Activated naive CD4-positive, alpha-beta T cell treated with anti-CD3 and anti-CD28 coated beads, Interleukin-2, amount 50 U/mL, for 16 hours (primary cell): ENCODE measurements at places on chromosomes 1 and 21.

- no peak for DNase-seq
Measured at GRCh38 chr1:15027515-15027986, 126.0 kb upstream of the TMEM51 start.

GRCh38 chr1:240998024-240998423 is 359.0 kb downstream of the RGS7 start:
- DNase-seq, result no peak

DNA sequence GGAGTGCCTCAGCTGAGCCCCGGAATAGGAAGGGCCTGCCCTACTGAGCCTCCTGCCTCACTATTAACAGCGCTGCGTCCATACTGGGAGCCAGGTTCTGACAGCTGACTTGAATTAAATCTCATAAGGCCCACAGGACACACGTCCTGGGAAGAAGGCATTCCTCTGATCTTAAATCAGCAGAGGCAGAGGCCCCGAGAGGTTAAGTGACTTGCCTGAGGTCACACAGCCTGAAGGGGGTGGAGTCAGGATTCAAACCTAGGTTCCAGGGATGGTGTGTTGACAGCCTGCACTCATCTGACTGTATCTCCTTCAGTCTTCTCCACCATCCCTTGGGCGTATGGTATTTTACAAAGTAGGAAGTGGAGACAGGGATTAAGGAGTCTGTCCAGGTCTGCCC is 79.8 kb downstream of the AJAP1 start:
- DNase-seq, result no peak

DNA sequence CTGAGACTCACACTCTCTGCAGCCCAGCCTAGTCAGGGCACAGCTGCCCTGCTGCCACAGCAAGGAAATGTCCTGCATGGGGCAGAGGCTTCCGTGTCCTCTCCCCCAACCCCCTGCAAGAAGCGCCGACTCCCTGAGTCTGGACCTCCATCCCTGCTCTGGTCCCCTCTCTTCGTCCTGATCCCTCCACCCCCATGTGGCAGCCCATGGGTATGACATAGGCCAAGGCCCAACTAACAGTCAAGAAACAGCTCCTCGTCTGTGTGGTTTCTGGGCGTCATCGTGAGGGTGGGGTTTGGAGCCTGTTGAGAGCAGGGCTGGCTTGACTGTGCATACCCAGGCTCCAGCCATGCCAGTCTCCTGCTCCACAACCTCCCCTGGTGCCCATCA is 19.5 kb downstream of the FAAH start:
- no peak for DNase-seq

DNA sequence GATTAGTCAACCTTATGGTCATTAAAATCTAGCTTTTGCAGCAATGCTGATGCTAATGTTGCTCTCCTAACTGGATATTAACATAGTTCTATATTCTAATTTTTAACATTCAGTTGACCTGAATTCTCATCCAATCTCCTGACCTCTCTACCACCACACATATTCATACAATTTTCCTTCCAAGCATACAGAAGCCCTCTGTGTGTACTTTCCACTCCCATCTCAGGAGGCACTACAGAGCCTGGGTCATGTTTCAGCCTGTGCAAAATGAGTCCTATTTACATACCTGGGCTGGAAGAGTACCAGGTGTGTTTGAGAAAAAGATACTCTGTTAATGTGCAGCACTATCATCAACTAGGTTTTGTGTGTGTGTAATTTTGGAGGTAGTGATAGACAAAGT is 486.3 kb downstream of the NEGR1 start:
- DNase-seq, result no peak

GRCh38 chr1:30881319-30882181 is 27.0 kb downstream of the SDC3 start:
- no peak for DNase-seq

- no peak for DNase-seq
Measured at GRCh38 chr1:230401763-230402294, 24.3 kb downstream of the PGBD5 start.

DNA sequence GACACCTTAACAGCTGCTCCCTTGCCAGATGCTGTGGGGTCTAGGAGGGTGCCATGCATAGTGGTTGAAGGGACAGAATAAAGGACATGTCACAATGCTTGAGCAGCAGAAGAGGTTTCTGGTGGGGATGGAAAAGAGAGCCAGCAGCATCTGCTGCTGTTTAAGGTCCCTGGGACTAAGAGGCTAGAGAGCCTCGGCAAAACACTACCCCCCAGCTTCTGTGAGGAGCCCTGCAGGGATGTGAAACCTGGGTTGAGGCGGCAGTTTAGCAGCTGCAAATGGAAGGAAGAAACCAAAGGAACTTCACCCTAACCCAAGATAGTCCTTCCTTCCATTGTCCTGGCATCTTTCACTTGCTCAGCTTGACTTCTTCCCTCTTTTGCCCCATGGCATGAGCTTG is 39.4 kb downstream of the PLXNA2 start:
- DNase-seq, result no peak

DNA sequence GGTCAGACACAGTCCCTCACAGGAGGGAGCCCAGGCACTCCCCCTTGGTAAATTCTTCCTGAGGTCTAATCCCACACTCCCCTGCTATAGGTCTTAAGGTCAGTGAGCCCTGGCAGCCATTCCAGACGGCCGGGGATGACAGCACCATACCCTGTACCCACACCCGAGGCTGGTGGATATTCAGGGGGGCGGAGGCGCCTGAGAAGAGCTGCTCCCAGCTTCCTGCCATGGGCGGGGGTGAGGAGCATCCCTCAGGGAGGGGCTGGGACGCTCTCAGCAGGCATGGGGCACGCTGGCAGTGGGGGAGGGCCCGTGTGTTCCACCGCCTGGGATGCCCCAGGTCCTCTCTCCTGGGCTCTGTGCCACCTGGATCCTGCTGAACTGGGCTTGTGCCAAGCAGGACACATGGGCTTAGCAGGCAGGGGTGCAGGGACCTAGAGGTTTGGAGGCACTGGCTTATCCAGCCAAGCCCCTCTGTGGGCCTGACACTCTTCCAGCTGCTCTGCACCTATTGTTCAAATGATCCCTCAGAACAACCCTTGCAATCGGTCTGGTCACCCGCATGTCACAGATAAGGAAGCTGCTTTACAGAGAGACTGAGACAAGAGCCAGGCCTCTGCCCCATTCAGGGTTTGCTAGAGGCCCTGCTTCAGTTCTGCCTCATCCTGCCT is 5.7 kb upstream of the ADGRB2 start:
- DNase-seq, result no peak

DNA sequence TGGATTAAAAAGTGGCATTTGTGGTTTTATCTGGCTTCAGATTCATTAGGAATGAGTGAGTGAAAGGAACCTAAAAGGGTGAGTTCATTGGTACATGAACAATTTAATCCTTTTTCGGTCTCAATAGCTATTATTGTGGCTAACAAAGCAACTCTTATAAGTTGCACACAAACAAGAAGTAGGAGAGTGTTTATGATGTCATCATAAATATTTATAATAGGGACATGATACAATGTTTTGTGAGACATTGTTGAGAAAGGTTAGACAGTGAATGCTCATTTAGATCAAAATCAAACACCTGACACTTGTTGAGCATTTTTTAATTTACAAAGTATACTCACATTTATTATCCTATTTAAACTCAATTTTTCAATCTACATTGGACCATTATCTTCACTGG is 363.4 kb downstream of the PDE4B start:
- DNase-seq, result no peak

GRCh38 chr1:3071565-3072390 is 2.8 kb downstream of the PRDM16 start:
- DNase-seq, result no peak

DNA sequence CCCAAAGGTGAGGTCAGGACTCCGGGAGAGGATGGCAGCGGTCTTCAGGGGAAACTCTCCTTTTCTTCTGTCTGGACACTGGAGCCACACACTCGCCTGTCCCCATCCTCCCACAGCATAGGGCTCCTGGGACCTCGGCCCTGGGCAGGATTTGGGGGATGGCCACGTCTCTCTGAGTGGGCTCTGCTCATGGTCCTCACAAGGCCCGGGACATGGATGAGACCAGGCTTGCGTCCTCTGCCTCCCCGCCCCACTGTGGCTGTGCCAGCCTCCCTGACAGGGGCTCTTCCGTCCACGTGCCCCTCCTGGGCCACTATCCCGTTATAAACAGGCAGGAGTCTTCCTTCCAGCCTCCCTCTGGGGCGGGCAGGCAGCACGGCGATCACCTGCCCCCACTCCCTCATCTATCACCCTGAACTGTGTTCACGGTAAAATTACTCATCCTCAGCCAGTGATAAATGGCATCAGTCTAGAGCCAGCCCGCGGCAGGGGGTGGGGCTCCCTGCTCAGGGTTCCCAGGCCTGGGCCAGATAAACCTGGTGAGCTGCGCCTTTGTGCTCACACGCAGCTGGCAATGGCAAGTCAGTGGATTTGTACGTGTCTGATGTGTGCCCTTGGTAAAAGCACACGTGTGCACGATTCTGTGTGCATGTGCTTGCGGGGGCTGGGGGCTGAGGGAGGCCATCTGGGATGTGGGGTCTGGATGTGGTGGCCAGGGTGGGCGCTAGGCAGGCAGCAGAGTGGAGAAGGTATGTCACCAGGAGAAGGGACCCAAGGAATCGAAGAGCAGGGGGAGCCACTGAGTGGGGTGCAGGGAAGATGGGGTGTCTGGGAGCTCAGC is 12.6 kb upstream of the SAMD11 start:
- DNase-seq, result peak; percentile 14

DNA sequence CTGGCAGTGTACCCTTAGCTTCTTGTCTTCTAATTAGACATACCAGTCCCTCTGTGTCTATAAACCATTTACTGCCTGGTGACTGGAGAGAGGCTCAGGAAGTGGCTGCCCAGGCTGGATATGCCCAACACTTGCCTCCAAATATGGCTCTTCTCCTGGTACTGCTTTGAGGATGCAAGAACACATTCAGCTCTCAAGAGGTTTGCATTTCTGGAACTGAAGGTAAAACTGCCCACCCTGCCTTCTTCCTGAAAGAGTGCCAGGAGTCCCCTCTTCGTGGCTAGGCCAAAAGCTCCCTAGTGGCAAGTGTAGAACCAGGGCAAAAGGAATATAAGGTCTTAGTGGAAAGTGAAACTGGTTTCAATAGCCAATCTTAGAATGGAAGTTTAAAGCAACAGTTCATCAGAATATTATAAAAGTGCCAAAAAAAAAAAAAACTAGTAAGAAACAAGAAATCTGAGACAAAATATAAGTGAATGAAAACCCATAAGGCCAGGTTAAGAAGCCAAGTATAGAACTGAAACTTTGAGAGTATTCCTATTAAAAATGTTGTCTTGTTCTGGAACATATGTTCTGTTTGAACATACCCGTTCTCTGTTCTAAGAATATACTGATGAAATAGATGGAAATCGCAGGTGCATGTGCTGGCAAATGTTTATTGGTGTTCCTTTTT is 77.2 kb upstream of the CTTNBP2NL start:
- DNase-seq, result no peak

DNA sequence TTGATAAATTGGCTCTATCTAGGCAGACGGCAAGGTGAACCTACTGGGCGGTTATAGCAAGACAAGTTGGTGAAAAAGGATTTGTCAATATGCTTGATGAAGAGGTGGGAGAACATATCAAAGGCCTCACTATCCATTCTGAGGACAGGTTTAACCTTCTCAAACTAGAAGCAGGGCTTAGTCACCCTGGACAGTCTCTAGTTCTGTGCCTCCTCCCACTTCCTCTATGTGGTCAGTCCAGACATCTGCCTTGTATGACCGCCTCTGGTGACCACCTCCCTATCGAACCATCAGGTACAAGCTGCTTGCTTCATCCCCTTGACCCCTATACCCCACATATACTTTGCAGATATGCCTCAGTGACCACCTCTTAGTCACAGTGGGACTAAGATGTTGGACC is 2.3 kb upstream of the SCYL3 start:
- DNase-seq, result no peak

GRCh38 chr1:246255773-246256172 is 251.3 kb downstream of the SMYD3 start:
- DNase-seq, result no peak

GRCh38 chr1:245444945-245445344 is 290.2 kb downstream of the KIF26B start:
- no peak for DNase-seq

DNA sequence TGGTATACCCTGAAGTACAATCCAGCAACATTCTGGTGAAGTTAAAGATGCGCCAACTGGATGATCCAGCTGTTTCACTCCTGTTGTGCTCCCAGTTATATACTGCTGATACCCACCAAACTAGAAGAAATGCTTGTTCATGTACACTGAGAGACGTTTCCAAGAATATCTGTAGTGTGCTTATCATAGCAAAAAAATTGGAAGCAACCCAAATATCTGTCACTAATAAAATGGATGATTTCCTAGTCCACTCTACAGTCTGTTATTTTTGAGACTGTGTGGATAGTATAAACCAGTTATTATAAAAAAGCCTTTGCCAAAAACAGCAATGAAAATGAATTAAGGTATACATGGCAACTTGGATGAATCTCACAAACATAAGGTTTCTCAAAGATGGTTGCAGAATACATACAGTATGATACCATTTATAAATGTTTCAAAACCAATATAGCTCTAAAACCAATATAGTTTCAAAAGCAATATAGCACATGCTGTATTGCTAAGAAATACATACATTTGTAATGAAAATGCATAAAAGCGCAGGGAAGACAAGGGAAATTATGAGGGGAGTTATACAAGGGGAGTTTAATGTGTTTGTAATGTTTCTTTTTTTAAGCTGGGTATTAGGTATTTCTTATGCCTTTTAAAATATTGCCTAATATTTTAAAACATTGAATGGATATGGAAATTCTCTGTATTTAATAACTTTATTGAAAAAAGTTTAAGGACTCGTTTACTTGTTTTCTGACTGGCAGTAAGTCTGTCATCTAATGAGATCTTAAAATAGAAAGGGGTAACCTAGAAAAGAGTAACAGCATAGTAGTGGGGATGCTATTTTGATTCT is 36.5 kb downstream of the GPSM2 start:
- no peak for DNase-seq

DNA sequence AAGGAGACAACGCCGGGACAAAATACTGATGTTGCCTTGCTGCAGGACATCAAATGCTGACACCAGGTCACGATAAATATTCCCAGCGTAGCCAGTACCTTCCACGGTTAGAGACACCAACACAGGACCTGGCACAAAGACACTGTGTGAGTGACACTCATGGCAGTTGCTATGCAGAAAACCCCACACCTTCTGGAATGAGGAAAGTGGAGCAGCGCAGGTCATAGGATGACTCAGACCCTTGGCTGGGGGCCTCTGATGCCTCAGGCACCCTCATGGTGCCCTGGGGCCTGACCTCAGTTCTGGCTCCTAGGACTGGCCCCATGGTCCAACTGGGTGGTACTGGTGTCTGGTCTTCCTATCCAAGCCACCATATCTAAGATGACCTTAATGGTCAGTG is 7.0 kb downstream of the DCST2 start:
- no peak for DNase-seq

GRCh38 chr1:66571789-66572188 is 37.8 kb downstream of the SGIP1 start:
- no peak for DNase-seq
